ENCODE measurements at places on chromosomes 7 and 10.
A peak's percentile ranks its signal among the peaks of the same experiment; 100 is the strongest.

GRCh38 chr7:104978460-104978859, 35.5 kb upstream of the KMT2E start:
- DNase-seq, result no peak

- peak; percentile 55 for DNase-seq
These were observed 18.3 kb downstream of the FZD9 start for GRCh38 chr7:73451780-73452398.

DNA sequence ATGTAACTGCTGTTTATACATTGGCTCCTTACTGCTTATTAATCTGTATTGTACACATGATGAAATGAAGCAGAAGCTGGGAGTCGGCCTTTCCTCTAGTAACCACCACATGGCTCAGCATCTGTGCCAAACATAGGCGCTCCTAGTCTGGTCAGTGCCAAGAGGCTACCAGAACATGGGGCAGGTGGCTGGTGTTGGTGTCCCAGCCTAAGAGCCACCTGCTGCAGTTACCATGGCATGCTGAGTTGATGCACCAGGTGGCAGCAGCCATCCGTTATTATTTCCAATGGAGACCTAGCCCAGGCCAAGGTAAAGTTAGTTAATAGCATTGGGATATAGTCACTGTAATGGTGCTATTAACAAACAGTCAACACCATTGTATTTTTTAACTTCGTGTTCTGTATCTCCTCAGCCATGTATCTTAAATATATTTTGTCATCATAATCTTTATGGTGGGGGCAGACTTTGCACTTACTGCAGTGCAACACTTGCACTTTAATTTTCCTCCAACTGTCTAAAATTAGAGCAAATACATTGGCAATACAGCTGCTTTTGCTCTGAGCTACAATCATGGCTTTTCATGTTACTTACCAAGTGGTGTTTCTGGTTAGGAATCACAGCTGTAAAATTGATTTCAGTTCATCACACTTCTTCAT, 33.1 kb downstream of the HBP1 start:
- peak; percentile 20 for DNase-seq

DNA sequence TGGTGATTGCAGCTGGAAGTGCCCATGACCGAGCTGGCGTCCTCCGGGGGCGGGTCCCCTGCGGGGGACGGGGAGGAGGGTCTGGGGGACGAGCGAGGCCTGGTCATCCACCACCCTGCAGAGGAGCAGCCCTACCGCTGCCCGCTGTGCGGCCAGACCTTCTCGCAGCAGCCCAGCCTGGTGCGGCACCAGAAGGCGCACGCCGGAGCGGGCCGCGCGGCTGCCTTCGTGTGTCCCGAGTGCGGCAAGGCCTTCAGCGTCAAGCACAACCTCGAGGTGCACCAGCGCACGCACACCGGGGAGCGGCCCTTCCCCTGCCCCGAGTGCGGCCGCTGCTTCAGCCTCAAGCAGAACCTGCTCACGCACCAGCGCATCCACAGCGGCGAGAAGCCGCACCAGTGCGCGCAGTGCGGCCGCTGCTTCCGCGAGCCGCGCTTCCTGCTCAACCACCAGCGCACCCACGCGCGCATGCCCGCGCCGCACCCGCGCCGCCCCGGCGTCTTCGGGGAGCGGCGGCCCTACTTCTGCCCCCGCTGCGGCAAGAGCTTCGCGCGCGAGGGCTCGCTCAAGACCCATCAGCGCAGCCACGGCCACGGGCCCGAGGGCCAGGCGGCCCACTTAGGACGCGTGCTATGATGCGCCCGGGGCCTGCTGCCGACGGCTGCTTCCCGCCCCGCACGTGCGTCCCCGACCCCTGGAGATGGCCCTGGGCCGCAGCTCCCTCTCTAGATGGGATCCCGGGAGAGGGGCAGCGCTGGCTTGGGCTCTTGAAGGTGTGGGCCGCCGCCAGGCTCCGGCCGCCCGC, 28.7 kb downstream of the ZNF775 start:
- DNase-seq, result no peak

- no peak for DNase-seq
These were observed 58.3 kb downstream of the VIPR2 start for GRCh38 chr7:159086301-159086925.

DNA sequence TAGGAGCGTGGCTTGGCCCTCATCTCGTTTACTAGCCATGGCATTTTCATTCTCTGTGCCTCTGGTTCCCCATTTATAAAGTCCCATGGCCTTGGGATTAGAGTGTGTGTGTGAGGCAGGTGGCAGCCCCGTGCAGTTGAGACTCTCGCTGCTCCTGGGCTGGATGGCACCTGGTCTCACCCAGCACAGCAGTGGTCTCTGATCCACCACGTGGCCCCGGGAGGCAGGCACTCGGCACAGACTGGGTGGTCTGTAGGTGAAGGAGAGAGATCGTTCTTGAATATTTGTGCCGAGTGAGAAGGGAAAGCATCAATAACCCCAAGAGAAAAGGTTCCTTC, 50.4 kb downstream of the CALML3 start:
- DNase-seq, result no peak

GRCh38 chr10:35470925-35471315, 134.2 kb upstream of the GJD4 start:
- no peak for DNase-seq

GRCh38 chr7:123622660-123623386, 21.2 kb downstream of the ASB15 start:
- DNase-seq, result peak; percentile 40

- no peak for DNase-seq
These were observed 164.6 kb upstream of the ZMIZ1 start for GRCh38 chr10:78904196-78904595.

- DNase-seq, result no peak
These were observed 683.3 kb downstream of the GRM8 start for GRCh38 chr7:126569402-126569801.

GRCh38 chr10:34489411-34489810, 325.7 kb downstream of the PARD3 start:
- no peak for DNase-seq

GRCh38 chr7:127766831-127767459, 115.0 kb downstream of the SND1 start:
- no peak for DNase-seq

DNA sequence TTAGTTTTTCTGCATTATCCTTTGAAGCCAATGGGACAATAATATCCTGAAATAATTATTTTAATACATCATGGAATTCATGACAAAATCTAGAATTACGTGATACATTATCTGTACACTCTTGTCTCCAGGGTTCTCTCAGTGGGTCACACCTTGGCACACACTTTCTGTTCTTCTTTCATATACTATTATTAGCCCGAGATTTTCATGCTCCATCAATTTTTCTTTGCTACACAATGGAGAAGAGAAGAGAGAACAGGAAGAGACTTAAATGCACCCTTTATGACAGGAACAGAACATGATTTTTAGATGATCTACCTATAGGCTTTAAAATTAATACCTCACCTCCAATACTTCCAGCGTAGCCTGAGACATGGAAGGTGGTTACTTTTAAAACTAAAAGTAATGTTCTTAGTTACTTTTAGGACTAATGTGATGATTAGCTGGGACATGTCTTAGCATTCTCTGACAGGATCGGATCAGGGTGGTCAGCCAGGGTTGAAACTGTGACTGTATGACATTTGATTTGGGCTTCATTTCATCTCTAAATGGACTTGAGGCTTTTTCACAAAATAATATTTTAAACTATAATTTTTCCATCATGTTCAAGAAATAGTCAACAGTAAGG, 148.2 kb upstream of the WNT16 start:
- DNase-seq, result no peak

- DNase-seq, result no peak
These were observed 100.2 kb downstream of the ACTR3B start for GRCh38 chr7:152859781-152860191.

GRCh38 chr10:48751730-48752129, 67.1 kb downstream of the WDFY4 start:
- no peak for DNase-seq

- peak; percentile 10 for DNase-seq
These were observed 64.1 kb downstream of the DOCK1 start for GRCh38 chr10:126969310-126969709.

DNA sequence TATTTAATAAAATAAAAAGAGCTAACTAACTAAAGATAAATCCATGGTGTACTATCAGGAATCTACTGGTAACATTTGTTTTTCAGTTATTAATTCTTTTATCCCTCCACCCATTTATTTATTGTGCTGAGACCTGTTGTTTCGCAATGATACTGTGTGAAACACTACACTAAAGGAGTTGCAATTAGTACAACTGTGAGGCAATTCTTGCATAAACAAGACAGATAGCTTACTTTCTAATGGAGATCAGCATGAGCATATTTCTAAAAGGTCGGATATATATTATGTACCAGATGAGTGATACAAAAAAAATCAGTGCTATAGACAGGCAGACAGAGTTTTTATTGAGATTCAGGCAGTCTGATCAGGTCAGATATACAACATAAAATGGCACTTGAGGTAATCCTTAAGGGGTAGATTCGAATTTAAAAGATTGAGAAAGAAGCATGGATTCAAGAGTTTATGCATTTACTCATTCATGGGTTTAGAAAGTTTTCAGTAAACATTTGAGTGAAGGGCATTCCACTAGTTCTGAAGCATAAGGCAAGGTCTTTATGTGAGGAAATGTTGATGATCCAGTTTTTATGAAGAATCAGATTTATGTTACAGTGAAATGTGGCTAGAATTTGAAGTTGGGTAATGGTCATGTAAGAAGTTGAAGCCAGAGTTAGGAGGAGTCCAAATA, 147.6 kb downstream of the POLR1F start:
- peak; percentile 95 for DNase-seq

DNA sequence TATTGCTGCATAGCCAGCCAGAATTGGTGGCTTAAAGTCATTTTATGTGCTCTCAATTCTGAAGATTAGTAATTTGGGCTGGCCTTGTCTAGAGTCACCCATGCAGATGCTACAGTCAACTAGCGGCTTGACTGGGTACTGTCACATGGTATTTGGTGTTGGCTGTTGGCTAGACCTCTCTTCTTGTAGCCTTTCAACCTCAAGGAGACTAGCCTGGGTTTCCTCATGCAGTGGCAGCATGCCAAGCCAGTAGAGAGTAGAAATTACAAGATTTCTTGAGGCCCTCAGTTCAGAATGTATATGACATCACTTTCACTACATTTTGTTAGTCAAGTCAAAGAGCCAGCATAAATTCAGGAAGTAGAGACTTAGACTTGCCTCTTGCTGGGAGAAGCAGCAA, 3.7 kb upstream of the ZNF800 start:
- DNase-seq, result peak; percentile 40

DNA sequence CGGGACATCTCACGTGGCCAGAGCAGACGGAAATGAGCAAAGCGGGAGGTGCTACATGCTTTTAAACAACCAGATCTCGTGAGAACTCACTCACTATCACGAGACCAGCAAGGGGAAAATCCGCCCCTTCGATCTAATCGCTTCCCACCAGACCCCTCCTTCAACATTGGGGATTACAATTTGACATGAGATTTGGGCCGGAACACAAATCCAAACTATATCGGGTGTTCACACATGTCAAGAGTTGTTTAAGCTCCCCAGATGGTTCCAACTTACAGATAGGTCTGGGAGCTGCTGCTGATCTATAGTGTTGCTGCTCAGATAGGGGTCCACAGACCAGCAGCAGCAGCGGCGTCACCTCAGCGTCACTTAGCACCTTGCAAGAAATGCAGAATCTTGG, 194.9 kb downstream of the GPAM start:
- no peak for DNase-seq

- no peak for DNase-seq
These were observed 125.7 kb downstream of the BICC1 start for GRCh38 chr10:58638388-58638787.

GRCh38 chr7:464454-465401, 54.9 kb downstream of the PDGFA start:
- peak; percentile 18 for DNase-seq

- DNase-seq, result no peak
These were observed 101.4 kb downstream of the TBXAS1 start for GRCh38 chr7:139930286-139930965.

- no peak for DNase-seq
These were observed 162.4 kb downstream of the NRF1 start for GRCh38 chr7:129773871-129774270.

DNA sequence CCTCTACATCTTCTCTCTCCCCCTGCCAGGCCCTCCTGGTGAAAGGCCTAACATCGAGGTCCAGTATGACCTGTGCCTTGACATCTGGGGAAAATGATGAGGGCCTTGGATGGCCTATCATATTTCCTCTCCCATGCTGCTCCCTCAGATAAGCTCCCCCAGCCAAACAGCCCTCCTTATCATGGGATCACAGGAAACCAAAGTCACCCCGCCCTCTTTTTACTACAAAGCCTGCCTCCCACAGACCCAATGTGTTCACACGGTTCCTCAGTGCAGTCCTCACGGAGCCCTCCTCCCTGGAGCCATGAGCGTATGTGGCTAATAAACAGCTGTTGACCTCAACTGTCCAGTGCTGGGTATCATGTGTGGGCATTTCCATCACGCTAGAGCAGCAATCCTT, 32.0 kb downstream of the C10orf90 start:
- DNase-seq, result no peak

GRCh38 chr10:22054961-22055360, 51.4 kb upstream of the DNAJC1 start:
- DNase-seq, result peak; percentile 64

DNA sequence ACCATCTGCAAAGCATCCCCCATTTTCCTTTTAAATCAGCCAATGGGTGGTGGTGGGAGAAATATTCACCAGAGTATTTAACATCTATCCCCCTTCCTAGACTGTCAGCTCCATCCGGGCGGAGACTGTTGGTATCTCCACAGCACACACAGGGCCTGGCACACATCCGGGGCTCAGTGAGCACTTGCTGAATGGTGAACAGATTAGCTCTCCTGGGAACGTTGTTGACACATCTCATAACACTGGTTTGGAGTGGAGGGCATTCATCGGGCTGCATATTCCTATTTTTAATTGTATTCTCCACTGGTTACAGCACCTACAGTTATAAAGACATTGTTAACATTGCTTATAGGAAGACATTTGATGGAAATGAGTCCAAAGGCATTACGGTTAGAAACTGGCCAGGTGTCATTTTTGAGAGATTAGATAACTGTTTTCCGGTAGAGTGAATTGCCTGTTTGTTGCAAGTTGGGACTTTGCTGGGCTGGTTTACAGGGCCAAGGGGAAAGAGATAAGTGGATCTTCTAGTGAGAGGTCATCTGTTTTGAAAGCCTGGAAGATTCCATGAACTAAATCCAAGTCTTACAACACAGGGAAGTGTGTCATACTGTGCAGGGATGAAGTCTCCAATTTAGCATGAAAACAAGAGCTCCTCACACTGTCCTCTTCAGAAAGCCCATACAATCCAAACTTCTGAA, 101.8 kb downstream of the EGFR start:
- peak; percentile 97 for DNase-seq

- DNase-seq, result peak; percentile 44
These were observed 103.9 kb downstream of the GATA3 start for GRCh38 chr10:8158193-8159071.

Measured in amniotic epithelial cell (primary cell).